T-helper 1 cell (primary cell): ENCODE measurements at places on chromosomes 5 and 9.
A peak's percentile ranks its signal among the peaks of the same experiment; 100 is the strongest.

GRCh38 chr5:129912601-129913255 is 8.5 kb downstream of the CHSY3 start:
- no peak for DNase-seq

DNA sequence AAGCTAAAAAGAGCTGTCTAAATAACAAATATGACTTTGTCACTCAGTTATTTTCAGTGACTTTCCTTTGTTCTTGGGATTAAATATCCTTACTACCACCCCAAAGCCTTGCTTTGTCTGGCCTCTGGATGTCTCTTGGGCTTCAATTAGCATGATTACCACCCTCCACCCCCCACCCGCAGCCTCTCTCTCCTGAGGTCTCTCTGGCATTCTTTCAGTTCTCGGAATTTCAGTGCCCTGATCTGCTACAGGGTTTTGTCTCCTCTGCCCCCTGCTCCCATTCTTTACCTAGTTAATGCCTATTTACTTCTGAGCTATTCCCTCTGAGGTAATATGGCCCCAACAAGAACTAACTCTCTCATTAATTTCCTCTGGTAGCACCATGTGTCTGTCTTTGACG is 376.4 kb downstream of the DEPDC1B start:
- no peak for DNase-seq

DNA sequence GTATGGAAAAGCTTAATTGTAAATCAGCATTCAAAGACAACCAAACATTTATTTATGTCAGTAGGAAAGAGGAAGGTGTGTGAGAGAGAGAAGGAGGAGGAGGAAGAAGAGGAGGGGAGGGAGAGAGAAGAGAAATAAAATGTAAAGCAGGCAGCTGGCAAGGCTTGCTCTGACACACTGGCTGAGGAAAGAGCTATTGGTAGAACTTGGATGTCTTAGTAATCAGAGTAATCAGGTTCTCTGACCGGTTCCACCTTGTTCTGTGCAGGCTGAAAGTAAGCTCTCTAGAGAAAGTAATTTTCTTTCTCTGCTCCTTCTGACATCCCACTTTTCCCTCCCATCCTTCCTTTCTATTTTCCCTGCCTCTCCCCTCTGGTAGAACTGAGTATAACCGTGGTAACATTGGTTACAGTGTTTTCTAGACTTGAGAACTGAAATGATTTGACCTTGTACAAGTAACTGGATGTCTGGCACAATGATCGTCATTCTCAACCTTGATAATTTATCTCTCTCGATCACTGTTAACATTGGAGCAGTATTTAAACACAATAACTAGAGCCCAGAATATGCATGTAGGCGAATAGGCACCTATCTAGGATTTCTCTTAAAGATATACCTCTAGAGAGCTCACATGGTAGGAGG is 33.3 kb downstream of the TLE4 start:
- no peak for DNase-seq

DNA sequence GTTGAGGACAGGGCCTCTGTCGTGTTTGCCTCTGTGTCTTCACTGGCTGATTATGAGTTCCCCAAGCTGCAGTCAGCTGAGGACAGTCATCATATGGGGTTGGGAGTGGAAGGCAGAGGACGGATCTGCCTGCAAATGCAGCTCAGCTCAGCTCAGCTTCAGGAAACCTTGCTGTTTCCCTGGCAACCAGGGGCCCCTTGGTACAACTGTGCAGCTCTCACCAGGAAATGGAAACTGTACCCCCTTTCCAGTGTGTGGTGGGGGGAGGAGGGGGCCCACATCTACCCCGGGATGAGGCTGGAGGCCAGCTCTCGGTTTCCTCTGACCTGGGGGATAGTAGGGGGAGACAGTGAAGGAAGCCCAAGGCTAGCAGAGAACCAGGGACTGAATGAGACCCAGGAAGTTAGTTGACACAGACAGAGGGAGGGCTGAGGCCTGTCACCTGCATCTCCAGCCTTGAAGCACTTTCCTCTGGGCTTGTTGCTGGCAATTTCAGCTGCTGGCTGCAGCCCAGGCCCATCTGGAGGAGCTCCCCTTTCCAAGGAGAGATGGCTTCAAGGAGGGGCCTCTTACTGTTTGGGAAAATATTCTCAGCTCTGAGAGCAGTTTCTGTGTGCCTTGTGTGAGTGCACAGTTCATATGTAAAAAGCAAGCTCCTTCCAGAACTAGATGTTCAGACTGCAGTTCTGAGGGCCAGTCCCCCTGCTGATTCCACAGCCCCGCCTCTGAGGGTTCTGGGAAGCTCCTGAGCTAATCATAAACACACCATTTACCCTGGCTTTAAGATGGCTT is 6.9 kb downstream of the ANXA6 start:
- peak; percentile 35 for DNase-seq

DNA sequence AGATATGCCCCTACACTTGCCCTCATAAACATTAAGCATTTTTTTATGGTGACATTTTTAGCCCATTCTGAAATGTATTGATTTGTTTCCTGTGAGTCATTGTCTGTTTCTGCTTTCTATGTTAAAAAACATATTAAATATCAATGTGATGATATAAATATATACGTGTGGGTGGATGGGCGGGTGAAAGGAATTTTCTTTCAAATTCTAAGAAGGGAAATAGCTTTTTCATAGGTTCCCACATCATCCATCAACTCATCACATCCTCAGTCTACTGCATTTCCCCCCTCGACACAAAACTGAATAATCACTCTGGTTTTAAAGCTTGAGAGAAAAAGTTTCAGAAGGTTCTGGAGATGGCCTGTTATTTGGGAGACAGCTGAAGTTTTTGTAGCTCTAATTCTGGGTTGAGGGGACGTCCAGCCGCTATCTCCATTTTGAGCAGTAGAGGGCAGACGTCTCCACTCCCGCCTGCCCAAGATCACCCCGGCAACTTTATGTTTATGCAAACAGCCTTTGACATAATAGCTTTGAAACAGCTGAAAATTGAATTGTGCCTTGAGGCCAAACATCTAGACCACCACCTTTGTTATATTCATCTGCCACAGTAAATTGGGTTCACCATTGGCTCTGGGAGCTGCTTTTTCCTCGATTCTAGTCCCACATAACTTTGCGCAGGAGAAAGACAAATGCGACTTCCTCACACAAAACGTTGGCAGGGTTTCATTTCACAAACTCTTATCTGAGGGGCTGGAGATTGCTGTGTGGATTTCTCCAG is 216.2 kb upstream of the CLINT1 start:
- peak; percentile 3 for DNase-seq

DNA sequence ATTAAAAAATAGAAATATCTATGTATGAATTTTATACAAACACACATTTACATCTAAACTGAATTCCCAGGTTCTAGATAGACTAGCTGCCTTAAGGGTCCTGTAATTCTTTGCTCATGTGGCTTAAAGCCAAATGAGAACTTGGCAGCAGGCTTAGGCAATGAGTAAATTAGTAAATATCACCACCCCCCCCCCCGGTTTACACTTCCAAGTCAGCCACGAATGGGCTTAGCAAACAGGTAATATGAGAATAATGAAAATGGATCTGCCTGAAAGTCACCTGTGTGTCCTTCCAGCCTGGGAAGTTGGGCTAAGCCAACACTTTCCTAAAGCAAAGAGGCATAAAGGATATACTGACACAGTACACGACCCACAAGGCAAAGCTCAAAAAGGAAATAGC is 108.6 kb downstream of the KLHL3 start:
- no peak for DNase-seq

- no peak for DNase-seq
Measured at GRCh38 chr5:122151640-122152039, 22.3 kb downstream of the ZNF474 start.

DNA sequence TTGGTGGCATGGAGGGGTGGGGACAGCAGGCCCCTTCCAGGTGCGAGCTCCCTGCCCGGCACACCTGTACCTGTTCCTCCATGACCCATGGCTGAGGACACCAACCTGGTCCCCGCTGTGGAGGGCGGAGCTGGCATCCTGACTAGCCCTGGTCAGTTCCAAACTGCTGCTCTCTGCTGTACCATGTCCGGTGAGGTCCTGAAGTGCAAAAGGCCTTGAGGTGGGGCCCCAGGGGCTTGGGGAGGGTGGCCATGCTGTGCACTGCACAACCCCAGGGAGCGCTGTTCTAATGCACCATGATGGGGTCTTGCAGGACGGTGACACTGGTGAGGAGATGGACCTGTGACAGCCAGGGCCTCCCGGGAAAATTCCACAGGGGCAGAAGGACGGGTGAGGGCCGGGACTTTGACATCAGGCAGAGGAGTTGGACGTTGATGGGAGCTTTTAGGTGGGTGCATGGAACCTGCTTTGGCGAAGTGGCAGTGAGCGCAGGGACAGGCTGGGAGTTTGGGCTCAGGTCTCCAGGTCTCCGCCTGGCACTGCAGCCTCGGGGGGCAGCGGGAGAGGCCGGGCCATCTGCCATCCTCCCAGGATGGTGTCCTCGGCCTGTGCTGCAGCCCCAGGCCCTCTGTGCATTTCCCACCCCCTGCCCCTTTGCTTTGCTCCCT is 38.9 kb downstream of the COL5A1 start:
- no peak for DNase-seq
